ENCODE measurements at places on chromosomes 11 and 22.

- DNase-seq: no peak
Observed at GRCh38 chr22:23012081-23012622, 58.2 kb upstream of the GNAZ start.

GRCh38 chr11:33701302-33702230, 940 bp upstream of the C11orf91 start:
- DNase-seq: no peak

DNA sequence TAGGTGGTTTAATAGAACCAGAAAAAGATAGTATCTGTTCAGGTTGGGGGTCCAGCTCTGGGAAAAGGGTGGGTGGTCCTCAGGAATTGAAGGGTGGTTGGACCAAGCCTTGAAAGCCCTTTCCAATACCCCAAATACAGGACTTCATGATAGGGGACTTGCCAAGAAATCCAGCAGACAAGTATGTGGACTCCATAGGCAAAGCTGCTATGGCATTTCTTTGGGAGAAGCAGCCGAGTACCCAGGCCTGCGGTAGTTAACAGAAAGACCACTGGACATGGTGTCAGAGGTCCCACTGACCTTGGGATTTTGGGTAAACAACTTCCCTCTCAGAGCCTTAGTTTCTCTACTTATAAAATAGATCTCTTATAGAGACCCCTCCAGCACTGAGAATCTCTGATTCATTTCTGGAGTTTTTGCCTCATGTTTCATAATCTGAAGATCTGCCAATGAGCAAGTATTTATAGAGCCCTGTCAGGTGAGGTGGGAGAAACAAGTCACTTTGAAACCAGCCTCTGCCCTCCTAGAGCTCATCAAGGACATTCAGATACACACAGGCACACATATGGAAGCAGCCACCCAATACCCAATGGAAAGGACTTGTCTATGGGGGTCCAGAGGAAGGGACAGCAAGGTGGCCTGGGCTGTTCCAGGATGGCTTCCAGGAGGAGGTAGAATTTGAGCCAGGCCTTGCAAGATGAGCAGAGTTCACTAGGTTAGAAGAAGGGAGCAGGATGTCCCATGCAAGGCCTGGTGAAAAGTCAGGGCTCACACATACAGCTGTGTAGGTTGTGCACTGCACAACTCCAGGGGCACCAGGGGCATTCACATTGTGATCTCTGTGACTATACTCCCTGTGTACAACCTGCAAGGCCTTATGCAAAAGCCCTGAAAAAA, 31.0 kb upstream of the ACCSL start:
- DNase-seq: no peak

DNA sequence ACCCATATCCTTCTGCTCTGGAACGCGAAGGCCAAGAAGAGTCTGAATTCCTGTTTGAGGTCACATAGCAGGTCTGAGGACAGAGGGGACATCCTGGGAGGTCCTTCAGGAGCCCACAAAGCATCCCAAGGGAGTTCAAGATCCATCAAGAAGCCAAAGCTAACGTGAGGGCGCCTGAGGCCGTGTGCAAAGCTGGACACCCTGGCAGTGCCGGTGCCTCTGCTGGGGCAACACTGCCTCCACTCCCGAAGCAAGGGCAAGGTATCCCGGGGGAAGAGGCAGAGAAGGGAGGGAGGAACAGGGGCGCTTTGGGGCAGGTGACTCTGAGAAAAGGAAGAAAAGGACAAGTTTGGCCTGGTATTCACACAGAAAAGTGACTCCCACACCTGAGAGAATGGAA, 50.3 kb upstream of the CDON start:
- DNase-seq: no peak

GRCh38 chr11:16881074-16881709, 133.0 kb downstream of the PLEKHA7 start:
- no peak for DNase-seq

- no peak for DNase-seq
Observed at GRCh38 chr11:125102510-125102909, 8.9 kb downstream of the TMEM218 start.

GRCh38 chr11:57490456-57491248, 24.9 kb downstream of the SLC43A1 start:
- no peak for DNase-seq

GRCh38 chr11:100676901-100677300, 10.2 kb upstream of the ARHGAP42 start:
- DNase-seq: no peak

GRCh38 chr11:95093548-95093947, 3.9 kb downstream of the ENDOD1 start:
- no peak for DNase-seq

GRCh38 chr11:77418155-77418970, 55.5 kb downstream of the PAK1 start:
- no peak for DNase-seq

- DNase-seq: no peak
Observed at GRCh38 chr22:17581056-17581455, 17.8 kb downstream of the SLC25A18 start.

- DNase-seq: no peak
Observed at GRCh38 chr11:83609191-83609590, 323.0 kb upstream of the CCDC90B start.

DNA sequence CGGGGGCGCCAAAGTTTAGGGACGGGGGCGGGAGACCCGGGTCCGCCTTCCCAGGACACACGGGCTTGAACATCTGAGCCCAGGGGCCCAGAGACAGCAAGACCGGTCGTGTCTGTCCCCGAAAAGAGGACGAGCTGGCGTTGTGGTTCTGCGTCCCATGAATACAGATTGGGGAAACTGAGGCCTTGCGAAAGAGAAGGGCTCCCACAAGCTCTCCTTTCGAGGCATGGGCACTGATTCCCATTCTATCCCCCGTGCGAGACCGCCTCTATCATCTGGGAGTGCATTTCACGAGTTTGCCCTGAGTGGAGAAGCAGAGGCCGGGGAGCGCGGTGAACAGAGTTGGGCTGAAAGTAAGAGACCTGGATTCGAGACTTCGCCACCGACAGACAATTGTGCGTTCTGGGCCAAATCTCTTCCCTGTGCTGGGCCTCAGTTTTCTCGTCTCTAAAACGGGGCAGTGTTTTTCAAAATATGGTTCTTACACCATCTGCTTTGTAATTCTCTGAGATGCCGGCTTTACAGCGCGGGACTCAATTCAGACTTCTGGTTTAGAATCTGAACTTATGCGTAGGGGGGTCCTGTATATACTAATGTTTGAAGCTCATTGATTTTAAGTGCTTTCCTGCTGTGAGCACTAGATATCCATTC, 471 bp downstream of the RNF185 start:
- DNase-seq: peak; percentile 67

DNA sequence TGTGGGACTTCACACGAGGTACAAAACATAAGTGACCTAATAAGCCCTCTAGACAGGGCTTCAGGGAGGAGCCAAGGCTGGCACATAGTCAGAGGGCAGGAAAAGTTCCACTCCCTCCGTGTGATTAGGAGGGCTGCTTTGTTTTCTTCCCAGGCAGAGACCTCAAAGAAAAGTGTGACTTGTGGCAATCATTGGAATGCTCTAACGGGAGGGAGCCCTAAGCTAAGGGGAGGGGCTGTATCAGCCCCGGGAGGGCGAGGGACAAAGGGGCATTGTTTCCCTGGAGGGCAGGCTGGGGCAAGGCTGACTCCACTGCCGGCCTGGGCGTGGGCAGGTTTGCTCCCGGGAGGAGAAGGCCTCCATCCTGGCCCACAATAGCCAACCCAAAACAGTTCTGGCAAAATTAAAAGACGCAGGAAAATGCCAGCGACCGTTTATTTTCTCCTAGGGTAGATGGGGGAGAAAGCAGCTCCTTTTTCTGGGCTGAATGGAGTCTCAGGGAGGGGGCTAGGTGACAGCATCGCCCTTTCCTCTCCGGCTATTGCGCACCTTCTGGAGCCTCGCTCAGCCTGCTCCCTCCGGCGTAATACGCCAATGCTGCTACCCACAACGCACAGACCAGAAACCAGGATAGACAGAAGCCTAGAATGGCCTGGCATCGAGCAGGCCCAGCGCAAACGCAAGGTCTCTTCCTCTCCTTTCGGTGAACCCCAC, 60.2 kb downstream of the ENDOD1 start:
- DNase-seq: peak; percentile 83

DNA sequence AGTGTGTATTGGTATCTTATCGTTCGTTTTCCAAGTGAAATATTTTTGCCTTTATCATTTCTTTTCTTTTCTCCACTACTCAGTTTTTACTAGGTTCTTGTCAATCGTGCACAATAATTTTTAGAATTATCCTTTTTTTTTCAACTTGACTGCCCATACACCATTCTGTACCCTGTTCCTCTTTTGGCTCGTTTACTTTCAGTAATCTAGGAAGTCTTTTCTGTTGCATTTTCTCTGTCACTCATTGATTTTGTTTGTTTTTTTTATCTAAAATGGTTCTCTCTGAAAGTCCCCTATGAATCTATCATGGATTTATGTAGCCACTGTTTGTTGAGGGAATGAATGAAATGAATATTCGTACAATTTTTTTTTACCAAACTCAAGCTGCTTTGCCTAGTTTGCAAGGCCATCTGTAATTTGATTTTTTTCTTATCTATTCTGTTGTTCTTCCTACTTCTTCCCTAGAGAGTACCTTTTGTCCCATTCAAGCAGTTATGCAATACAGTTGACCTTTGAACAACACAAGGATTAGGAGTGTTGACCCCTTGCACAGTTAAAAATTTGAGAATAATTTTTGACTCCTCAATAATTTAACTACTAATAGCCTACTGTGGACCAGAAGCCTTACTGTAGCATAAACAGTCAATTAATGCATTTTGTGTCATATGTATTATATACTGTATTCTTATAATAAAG, 166.3 kb downstream of the TMEM135 start:
- DNase-seq: no peak

- DNase-seq: peak; percentile 70
Observed at GRCh38 chr11:66100272-66101065, 30.4 kb downstream of the PACS1 start.

- DNase-seq: no peak
Observed at GRCh38 chr11:77087723-77088225, 14.9 kb upstream of the OMP start.

DNA sequence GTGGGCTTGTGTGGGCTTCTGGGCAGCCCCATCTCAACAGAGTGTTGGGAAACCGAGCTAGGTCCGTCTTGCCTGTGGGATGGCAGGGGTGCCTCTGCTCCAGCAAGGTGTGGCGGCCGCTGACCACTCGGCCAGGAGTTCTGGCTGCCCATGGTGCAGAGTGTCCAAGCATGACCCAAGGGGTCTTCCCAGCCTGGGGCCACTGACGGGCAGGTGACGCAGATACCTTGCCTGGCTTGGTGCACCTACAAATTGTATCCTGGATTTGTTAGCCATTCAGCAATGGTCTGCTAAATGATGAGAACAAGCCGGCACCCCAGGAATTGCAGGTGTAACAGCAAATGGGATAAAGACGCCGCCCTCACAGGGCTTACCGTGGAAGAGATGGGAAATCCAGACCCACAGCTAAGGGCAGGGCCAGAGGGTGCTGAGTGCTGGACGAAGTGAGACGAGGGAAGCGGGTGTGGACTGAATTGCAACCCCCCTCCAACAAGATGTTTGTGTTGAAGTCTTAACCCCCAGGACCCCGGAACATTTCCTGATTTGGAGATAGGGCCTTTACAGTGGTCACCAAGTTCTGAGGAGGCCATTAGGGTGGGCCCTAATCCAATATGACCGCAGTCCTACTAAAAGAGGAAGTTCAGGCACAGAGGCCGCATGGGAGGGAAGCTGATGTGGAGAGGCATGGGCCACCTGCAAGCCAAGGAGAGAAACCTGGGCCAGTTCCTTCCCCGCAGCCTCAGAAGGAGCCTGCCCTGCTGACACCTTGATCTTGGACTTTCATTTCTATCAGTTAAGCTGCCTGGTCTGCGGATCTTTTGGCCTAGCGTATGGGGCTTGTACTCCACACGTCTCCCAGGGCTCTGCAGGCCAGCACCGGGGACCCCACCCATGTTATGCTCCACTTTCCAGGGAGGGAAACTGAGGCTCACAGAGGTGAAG, 45.2 kb upstream of the LINC01488 start:
- DNase-seq: no peak

- peak; percentile 62 for DNase-seq
Observed at GRCh38 chr11:68677432-68677831, 6.9 kb upstream of the GAL start.

GRCh38 chr11:3037040-3037944, 19.9 kb downstream of the CARS1 start:
- peak; percentile 90 for DNase-seq

- peak; percentile 88 for DNase-seq
Observed at GRCh38 chr11:7555052-7555699, 41.4 kb downstream of the PPFIBP2 start.

DNA sequence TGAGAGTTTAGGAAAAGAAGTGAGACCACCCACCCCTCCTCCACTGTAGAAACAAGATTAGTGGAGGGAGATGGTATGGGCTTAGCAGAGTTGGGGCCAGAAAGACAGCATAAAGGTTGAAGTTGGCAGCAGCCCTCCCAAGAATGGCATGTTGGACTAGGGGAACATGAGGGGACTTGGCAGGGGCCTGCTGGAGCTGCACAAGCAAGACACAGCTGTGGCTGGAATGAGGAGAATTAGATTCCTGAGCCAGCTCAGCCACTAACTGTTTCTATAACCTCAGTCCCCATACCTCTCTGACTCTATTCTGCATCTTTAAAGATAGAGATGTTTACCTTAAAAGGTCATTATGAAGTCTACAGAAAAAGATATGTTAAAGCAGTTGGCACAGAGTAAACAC, 13.2 kb downstream of the MAP6 start:
- no peak for DNase-seq

- DNase-seq: peak; percentile 80
Observed at GRCh38 chr11:133579165-133580031, 47.1 kb upstream of the OPCML start.

GRCh38 chr11:3134651-3135480, 30.2 kb downstream of the OSBPL5 start:
- peak; percentile 32 for DNase-seq

DNA sequence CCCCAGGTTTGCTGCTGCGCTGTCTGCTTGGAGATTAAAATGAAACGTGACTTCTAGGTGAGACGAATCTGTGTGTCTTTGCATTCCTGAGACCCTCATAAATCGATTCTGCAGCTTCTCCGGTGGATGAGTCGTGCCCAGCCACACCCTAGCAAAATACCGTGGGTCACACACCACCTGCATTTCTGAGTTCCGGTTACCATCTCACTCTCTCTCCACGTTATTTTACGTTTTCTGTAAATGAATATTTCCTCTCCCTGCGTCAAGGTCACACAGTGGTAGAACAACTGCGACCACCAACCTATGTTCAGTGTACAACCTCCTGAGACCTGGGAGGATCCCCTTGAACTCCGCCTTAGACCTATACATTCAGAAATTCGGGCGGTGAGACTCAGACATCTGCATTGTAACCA, 1.1 kb downstream of the YWHAH start:
- no peak for DNase-seq

- no peak for DNase-seq
Observed at GRCh38 chr22:37079668-37080171, 28.2 kb downstream of the KCTD17 start.

- no peak for DNase-seq
Observed at GRCh38 chr11:38456371-38456770, 1858.3 kb upstream of the RAG2 start.

- DNase-seq: no peak
Observed at GRCh38 chr22:47472636-47473035, 710.2 kb downstream of the TBC1D22A start.

GRCh38 chr22:19819911-19820879, 34.5 kb downstream of the GNB1L start:
- no peak for DNase-seq
